ENCODE measurements at places on chromosomes 7 and 10.

- peaks cover 43% of the 10 kb centered on the region for H3K27me3 ChIP-seq
- no peaks in the 10 kb centered on the region for H3K36me3 ChIP-seq
- H3K27ac ChIP-seq = no peak overlapping the region
Observed at GRCh38 chr10:86349474-86349873, 17.1 kb downstream of the GRID1 start.

DNA sequence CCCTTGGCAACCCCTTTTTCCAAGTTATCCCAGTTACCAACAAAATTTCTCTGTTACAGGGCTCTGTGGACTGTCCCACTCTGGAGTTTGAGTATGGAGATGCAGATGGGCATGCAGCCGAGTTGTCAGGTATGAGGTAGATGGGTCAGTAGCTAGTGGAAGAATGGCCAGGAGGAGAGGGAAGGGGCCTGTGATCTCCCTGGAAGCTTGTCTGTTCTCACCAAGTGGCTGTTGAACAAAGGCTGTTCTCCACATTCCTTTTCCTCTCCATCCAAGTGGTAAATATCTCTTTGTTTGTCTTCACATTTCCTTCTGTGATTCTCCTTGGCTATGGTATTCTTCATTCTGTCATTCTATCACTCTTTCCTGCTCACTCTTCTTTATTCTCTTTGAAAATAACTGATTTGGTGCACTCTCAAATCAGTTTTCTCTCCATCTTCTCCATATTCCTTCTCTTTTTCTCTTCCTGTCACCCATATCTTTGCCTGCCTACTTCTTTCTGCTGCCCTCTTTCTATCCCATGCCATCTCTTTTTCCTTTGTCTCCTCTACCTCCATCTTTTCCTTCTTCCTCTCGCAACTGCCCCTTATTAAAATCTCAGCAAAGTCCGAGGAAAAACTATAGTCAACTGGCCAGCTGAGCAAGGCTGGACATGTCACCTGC is 5.9 kb downstream of the STRIP2 start:
- no peaks in the 10 kb centered on the region for H3K36me3 ChIP-seq
- H3K4me3 ChIP-seq = no peak overlapping the region
- peaks cover under 1% of the 10 kb centered on the region for H3K4me1 ChIP-seq
- H3K27me3 ChIP-seq = peaks cover 10% of the 10 kb centered on the region
- no peak for DNase-seq

DNA sequence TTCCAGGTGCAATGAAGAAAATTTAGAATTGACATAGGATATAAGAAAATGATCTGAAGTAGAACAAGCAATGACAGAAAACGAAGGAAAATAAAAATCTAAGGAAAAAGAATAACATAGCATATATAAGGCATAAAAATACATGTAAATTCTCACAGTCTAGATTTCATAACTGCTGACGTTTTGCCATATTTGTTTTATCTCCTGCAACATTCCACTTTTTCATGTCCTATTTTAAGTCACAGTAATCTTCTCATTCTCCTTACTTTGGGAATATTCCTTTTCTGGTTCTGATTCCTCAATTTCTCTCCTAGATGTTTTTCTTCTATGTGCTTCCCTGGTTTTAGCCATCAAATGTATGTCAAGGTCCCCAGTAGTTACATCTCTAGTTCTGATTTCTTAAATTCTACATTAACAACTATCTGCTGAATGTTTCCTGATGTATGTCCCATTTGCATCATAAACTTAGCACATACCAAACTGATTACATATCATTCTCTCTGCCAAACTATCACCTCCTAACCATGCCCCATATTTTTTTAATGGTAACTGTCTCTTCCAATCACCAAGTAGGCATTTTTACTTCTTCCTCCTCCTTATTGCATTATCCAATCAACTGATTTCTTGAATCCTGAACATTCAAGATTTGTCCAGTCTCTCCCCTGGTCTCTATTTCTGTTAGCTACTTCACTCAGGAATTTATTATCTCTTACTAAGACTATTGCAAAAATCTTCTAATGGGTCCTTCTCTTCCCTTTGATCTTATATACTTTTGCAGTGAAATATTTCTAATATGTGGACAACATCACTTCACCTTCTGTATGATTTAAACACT is 171.3 kb downstream of the DNAJC1 start:
- no peak overlapping the region for H3K27ac ChIP-seq
- H3K27me3 ChIP-seq = no peaks in the 10 kb centered on the region
- H3K4me1 ChIP-seq = no peaks in the 10 kb centered on the region
- DNase-seq = no peak
- no peak overlapping the region for H3K4me3 ChIP-seq

GRCh38 chr10:62047228-62047892 is 145.9 kb downstream of the ARID5B start:
- peaks cover 65% of the 10 kb centered on the region for H3K4me1 ChIP-seq
- peak overlapping the region; percentile 90 for H3K27ac ChIP-seq
- DNase-seq = no peak
- H3K4me3 ChIP-seq = no peak overlapping the region

DNA sequence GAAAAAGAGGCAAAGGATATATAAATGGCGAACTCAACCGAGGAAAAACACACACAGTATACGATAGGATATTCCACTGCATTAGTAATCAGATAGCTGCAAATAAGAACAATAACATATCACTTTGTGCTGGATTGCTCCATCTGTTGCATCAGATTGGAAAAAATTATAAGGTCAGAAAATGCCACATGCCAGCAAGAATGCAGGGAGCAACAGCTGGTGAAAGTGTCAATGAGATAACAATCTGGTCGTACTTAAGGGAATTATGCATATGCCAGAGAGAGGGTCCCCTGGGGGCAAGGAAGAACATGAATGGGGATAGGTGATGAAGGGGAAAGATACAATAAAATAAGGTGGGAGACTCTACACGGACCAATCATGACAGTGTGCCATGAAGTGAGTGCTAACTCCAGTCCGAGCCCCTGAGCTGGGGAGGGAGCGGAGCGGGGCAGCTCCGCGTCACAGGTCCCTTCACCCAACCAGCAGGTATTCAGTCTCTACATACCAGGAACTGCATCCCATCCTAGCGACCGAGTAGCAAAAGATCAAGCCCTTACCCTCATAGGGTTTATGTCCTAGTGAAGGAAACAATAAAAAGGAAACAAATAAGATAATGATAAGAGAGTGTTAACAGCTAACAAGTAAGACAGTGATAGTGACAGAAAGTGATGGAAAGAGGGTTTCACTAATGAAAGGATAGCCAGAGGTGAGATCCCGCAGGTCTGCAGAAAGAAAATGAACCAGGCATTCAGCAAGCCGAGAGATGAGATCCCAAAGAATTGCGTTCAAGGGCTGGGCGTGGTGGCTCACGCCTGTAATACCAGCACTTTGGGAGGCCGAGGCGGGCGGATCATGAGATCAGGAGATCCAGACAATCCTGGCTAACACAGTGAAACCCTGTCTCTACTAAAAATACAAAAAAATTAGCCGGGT is 9.4 kb downstream of the MPP7 start:
- DNase-seq = no peak
- no peaks in the 10 kb centered on the region for H3K36me3 ChIP-seq
- H3K27ac ChIP-seq = no peak overlapping the region

- DNase-seq = no peak
- H3K4me3 ChIP-seq = no peak overlapping the region
- no peaks in the 10 kb centered on the region for H3K36me3 ChIP-seq
- no peaks in the 10 kb centered on the region for H3K27me3 ChIP-seq
Observed at GRCh38 chr7:30848121-30848855, 63.4 kb upstream of the AQP1 start.

DNA sequence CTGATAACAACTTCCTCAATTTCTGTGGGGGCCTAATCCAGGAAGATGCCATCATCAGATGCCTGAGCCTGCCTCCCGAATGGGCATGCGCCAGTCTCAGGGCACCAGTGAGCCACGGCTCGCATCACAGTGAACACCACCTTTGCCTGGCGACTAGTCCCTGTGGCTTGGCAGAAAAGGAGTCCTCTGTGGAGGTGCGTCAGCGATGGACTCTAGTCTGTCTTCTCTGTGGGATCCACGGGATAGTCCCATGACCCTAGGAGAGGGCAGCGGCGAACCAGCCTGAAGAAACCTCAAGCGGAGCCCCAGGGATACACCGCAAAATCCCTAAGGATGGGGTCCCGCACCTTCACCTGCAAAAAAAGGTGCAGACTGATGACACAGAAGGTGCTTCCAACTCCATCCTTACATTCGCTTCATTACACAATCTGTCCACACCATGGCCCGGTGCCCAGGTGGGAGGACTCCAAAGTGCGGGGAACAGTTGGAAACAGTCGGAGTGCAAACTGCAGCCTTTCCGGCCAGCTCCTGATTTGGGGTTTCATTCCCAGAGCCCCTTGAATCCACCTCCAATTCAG is 35.1 kb upstream of the ZNF273 start:
- H3K4me3 ChIP-seq = no peak overlapping the region
- no peaks in the 10 kb centered on the region for H3K27me3 ChIP-seq
- H3K4me1 ChIP-seq = no peaks in the 10 kb centered on the region
- DNase-seq = peak; percentile 3
- H3K27ac ChIP-seq = no peak overlapping the region
- no peaks in the 10 kb centered on the region for H3K36me3 ChIP-seq

GRCh38 chr7:127158659-127159058 is 94.1 kb downstream of the GRM8 start:
- no peak for DNase-seq
- peaks cover 6% of the 10 kb centered on the region for H3K27me3 ChIP-seq
- no peaks in the 10 kb centered on the region for H3K4me1 ChIP-seq
- H3K27ac ChIP-seq = no peak overlapping the region
- no peaks in the 10 kb centered on the region for H3K36me3 ChIP-seq

DNA sequence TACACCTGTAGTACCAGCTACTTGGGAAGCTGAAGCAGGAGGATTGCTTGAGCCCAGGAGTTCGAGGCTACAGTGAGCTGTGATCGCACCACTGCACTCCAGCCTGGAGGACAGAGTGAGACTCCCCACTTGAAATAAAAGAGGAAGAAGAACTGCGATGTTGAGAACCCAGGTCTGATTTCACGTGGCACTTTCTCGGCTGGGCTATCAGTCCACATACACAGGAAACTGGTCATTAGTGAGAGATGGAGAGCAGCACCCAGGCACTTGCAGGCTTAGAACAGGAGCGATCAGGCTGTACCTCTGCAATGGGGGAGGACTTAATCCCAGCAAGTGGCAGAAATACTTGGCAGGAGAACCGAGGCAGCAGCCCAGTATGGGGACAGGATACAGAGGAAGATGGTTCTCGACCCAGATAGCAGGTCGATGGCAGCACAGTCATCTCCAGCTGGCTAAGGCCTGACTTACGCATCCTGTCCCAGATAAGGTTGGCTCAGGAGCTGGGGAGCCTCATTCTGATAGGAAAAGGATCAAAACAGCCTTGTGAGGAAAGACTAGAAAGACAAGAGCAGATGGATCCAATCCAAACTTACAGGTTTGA is 487.7 kb upstream of the AUTS2 start:
- no peak for DNase-seq
- no peaks in the 10 kb centered on the region for H3K27me3 ChIP-seq

DNA sequence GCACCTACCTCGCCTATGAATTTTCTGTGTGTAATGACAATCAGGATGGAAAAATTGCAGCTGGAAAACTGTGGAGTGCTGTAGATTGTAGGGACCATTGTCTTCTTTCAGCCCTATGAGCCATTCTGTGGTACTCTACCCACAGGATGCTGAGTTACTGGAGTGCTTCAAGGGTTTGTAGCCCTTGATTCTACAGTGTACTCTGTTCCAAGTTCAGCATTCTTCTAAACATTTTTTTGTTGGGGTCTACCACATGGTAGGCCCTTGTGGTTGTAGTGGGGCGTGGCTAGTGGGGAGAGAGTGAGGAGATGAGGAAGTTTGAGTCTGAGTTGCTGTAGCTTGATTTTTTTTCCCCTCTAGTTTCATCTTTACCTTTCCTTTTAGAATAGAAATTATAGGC is 33.5 kb downstream of the REEP3 start:
- no peaks in the 10 kb centered on the region for H3K27me3 ChIP-seq
- H3K36me3 ChIP-seq = no peaks in the 10 kb centered on the region

DNA sequence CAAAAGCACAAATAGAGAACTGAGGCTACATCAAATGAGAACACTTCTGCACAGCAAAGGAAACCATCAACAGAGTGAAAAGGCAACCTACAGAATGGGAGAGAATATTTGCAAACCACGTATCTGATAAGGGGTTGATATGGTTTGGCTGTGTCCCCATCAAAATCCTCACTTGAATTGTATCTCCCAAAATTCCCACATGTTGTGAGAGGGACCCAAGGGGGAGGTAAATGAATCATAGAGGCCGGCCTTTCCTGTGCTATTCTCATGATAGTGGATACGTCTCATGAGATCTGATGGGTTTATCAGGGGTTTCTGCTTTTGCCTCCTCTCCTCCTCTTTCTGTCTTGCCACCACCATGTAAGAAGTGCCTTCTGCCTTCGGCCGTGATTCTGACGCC is 120.6 kb upstream of the FRMD4A start:
- no peaks in the 10 kb centered on the region for H3K4me1 ChIP-seq
- no peak overlapping the region for H3K27ac ChIP-seq
- H3K27me3 ChIP-seq = peaks cover 7% of the 10 kb centered on the region
- DNase-seq = no peak

GRCh38 chr7:148336411-148336810 is 254.2 kb upstream of the C7orf33 start:
- H3K27me3 ChIP-seq = peaks cover 4% of the 10 kb centered on the region
- no peak for DNase-seq
- no peak overlapping the region for H3K27ac ChIP-seq
- H3K4me3 ChIP-seq = no peak overlapping the region
- H3K36me3 ChIP-seq = no peaks in the 10 kb centered on the region

GRCh38 chr7:160958-161725 is 31.2 kb upstream of the FAM20C start:
- no peaks in the 10 kb centered on the region for H3K4me1 ChIP-seq
- DNase-seq = no peak

DNA sequence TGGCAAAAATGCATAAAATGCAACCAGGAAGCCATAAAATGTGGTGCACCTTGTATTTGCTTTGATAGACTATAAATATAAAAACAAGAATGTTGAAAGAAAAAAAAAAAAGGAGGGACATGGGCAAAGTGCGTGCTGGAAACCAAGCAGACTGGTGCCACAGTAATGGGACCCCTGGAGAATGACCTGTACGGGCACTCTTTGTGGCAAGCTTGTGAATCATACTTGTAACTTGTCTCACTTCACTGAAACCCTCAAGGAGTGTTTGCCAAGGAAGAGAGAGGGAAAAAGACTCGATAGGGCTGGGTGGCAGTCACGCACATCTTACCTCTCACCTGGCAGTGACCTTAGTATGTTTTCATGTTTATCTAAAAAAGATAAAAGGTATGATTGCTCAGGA is 1183.6 kb downstream of the GATA3 start:
- H3K27ac ChIP-seq = no peak overlapping the region
- no peaks in the 10 kb centered on the region for H3K36me3 ChIP-seq
- no peaks in the 10 kb centered on the region for H3K4me1 ChIP-seq
- no peaks in the 10 kb centered on the region for H3K27me3 ChIP-seq
- H3K4me3 ChIP-seq = no peak overlapping the region
- DNase-seq = no peak

DNA sequence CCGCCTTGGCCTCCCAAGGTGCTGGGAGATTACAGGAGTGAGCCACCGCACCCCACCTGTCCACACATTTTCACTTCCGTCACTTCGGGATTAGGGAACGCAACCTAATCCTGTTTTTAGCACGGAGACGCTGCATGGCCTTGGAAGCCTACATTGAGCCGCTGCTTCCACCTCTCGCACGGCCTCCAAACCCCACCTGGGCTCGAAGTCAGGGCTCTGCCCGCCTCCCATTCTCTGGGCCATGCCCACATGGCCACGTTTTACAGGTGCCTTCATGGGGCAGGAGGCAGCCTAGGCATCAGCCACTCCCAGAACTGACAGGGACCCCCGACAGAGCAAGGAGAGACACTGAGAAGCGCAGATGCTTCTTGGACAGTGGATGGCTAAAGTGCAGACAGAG is 100.6 kb downstream of the OAT start:
- H3K4me1 ChIP-seq = no peaks in the 10 kb centered on the region
- no peak overlapping the region for H3K27ac ChIP-seq
- no peak for DNase-seq
